ENCODE measurements at places on chromosomes 4 and X.

GRCh38 chrX:154509455-154509854 is 6.6 kb downstream of the FAM3A start:
- no peak for DNase-seq

- no peak for DNase-seq
Observed at GRCh38 chr4:10722957-10723356, 38.4 kb upstream of the CLNK start.

DNA sequence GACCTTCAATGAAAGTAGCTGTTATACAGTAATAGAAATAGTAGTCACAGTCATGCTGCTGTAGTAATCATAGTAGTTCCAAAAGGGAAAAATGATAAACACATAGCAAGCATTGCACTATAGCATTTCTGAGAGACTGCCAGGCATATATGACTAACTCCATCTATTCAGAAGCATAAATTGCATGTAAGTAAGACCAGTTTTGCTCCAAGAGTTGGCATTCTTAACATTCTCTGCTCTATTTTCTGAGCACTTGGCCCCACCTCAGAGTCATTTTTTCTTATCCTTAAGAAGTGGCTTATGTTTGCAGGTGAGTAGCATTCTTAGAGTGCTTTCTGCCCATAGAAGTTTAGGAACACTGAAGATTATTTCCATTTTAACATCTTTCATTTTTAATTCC is 490.3 kb upstream of the TECRL start:
- DNase-seq: no peak

GRCh38 chr4:105350859-105351490 is 122.9 kb downstream of the PPA2 start:
- DNase-seq: no peak

DNA sequence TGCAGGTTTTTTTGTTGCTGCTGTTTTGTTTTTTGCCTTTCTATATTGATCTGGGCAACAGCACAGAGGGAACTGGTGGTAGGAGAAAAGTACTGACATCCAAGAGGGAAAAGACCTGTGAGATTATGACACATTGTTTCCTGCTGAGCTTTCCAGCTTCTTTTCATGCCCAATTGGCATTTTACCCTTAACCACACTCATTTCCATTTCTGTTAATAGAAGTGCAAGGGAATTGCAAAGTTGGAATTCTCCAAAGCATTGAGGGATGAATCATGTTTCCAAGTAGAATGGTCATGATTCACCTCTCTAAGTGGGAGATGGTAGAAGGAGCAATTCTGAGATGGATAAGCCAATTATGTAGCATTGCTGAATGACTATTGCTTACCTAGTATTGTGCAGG is 161.5 kb downstream of the PPARGC1A start:
- DNase-seq: no peak

DNA sequence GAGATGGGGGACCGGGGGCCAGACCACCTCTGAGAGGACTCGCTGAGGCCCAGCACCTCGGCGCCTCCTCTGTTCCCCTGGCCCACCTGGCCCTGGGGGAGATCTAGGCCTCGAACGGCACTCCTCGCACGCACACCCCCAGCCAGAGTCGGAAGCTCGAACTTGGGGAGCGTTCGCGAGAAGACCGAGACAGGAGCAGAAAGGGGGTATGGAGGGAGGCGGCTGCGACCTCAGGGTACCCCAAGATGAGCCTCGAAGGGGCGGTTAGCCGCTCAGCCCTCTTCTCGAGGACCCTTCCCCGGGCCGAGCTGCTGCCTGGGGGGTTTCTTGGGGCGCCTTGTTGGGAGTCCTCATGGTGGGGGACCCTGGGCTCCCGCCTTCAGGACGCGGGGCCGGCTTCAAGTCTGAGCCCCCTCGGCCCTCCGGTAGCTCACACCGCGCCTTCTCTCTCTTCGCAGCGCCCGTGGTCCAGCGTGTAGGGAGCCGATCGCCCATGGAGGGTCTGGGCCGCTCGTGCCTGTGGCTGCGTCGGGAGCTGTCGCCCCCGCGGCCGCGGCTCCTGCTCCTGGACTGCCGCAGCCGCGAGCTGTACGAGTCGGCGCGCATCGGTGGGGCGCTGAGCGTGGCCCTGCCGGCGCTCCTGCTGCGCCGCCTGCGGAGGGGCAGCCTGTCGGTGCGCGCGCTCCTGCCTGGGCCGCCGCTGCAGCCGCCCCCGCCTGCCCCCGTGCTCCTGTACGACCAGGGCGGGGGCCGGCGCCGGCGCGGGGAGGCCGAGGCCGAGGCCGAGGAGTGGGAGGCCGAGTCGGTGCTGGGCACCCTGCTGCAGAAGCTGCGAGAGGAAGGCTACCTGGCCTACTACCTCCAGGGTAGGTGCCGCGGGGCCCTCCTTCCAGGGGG is 706 bp downstream of the DUSP9 start:
- DNase-seq: no peak

DNA sequence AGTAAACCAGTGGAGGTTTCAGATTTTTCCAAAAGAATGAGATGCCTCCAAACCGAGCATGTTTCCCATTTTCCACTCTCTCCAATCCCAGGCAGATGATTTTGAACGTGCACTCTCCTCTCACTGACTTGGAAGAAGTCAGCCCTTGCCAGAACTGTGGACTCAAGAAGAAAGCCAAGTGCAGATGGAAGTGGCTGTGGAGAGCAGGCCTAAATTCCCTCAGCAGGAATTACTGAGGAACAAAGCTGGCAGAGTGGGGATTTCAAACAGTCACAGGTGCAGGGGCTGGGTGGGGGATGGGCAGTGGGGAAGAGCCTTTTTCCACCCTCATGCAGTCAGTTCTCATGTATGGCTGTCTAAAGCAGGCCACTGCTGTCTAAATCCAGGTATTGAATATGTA is 83.5 kb upstream of the PLAC1 start:
- DNase-seq: peak; percentile 71

- DNase-seq: no peak
Observed at GRCh38 chr4:184620212-184620867, 28.9 kb downstream of the CASP3 start.

DNA sequence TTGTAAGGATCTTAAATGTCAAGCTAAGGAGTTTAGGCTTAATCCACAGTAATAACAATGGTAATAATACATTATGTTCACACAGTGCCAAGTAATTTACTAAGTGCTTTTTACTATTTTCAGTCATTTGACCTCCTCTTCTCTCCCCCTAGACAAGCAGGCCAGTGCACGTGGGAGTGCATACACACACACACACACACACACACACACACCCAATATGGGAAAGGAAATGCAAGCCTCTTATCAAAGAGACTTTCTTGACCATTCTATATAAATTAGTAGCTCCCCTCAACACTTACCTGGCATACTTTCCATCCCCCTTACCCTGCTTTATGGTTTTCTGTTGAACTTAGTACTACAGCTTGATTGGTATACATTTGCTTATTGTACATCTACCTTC is 3.8 kb upstream of the GPRIN3 start:
- no peak for DNase-seq

DNA sequence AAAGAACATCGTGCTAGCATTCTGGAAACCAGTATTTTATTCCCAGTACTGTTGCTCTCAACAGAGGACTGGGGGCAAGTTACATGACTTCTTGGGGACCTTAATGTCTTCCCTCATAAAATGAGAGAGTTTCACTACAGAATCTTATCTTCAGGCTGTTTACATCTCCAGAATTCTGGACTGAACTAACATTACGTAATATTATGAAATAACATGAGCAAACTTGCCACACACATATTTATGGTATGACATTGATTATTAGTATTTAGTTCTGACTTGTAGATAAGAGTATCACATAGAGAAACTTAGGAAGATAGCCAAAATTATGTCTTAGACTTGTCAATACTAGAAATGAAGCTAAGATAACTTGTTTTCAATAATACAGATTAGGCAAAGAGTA is 68.0 kb downstream of the NFKB1 start:
- DNase-seq: no peak

- no peak for DNase-seq
Observed at GRCh38 chrX:45888518-45888917, 656.7 kb downstream of the ZNF674 start.

DNA sequence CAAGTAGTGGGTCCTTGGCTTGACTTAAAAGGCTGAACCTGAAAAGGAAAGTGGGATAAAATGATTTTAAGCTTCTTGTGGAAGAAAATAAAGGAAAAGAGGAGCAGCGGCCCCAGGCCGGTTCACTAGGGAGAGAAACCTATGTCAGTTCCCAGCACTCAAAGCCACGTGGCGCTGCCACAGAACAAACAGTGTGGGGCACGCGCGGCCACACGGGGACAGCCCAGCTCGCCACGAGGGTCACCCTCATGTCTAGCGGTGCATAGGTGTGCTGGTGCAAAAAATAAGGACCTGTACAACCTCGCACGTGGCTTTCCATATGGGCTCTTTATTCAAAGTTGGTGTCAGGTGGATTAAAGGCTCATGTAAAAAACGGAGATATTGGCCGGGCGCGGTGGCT is 17.1 kb downstream of the MSANTD1 start:
- peak; percentile 18 for DNase-seq

DNA sequence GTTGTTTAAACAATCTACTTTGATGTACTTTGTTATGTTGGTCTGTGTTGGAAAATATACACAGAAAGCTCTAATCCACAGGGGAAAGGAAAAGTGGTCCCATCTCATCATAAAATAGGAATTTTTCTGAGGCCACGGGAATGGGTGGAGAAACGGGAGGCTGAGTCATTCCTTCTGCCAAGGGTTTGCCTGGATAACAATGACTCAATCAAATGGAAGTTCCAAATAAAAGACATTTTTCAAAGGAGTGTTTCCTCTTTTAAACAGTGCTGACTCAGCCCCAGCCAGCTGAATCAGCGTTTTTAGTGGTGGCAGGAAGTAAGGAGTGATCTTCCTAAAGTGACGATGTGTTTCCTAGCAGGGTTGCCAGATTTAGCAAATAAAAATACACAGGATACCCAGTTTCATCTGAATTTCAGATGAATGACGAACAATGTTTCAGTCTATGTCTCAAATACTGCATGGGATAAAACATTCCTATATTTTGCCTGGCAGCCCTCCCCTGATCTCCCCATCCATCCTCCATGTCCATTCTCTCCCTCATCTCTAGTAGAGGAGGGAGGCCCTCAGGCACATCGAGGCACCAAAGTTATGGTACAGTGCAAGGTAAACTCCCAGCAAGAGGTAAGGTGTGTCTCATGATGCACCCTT is 345.4 kb upstream of the GATB start:
- DNase-seq: peak; percentile 58

DNA sequence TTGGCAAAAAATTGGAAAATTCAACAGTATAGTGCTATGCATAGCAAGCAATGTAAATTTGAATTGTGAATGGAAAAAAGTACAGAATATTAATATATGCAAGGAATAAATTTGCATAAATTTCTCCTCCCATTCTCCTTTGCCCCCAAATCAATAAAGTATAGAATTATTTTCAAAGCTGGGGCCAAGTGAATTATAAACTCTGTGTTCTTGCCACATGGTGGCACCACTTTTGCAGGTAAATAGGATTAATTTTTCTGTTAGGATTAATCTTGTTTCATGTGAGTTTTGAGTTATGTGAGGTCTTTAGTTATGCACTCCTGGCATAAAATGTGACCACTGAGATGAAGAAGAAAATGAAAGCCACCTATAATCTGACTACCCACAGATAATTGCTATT is 19.9 kb downstream of the COPS4 start:
- no peak for DNase-seq

DNA sequence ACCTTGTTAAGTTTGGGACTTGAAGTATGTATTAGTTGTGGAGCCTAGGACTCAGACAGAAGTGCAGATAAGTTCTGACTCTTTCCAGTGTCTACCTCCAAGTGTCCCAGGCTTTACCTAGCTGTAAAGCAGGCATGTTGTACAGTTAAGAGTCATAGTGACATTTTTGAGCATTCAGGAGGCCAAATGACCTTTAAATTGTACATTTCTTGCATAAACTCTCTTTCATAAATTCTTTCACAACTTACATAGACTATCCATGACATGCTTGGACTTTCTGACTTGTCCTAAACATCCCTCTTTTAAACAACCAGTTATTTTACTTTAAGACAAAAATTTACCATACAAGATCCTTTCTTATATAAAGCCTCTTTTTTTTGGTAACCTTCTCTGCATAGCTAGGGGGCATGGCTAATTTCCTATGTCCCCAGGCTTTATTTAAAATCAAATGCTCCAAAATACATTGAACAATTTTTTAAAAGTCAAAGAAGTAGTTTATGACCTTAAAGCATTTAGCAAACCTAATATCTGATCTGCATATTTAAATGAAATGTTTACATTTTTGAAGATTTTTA is 40.1 kb upstream of the UGT8 start:
- DNase-seq: no peak

DNA sequence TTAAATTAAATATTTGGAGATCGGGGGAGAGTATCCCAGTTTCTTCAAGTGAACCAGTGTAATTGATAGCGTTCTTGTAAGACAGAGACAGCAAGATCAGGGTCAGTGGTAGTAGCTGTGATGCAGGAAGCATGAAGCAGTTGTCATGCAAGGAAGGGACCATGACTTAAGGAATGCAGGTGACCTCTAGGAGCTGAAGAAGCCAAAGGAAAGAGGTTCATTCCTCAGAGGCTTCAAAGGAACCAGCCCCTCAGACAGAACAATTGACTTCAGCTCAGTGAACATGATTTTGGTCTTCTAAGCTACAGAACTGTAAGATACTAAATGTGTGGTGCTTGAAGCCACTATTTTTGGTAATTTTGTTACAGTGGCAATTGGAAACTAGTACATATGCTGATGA is 51.6 kb downstream of the GLRB start:
- no peak for DNase-seq

GRCh38 chrX:24023972-24024669 is 2.9 kb downstream of the KLHL15 start:
- no peak for DNase-seq

GRCh38 chr4:79653871-79654270 is 245.8 kb upstream of the GK2 start:
- no peak for DNase-seq

GRCh38 chr4:32485956-32486355 is 1765.8 kb downstream of the PCDH7 start:
- DNase-seq: no peak

DNA sequence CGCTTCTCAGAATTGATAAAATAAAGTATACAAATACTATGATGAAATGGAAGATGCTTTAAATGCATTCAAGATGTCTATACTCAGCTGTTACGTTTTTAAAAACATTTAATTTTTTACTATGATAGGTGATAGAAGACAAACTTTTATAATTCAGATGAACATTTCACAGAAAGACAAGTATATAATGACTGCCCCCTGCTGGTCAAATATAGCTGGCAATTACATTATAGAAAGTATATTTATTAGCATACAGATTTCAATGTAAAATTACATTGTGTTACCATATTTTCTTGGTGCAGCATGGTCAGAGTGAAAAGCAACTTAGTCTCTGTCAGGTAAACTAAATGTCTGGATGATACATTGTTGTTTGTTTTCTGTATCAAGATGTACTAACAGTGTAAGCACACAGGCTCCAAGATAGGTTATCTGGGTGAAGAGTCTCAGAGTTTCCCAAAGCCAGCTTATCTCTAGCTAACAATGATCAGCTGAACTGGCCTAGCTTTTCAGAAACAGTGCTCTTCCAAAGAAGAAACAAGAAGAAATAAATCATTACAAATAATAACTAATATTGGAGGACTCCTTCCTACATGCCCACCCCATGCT is 54.1 kb downstream of the SRPX start:
- DNase-seq: no peak
